ENCODE measurements at places on chromosomes 6 and 20.

GRCh38 chr20:35340436-35340835, 48.2 kb upstream of the FAM83C start:
- H3K27me3 ChIP-seq, result no peaks in the 10 kb centered on the region
- H3K4me3 ChIP-seq, result no peak overlapping the region
- peaks cover 30% of the 10 kb centered on the region for H3K4me1 ChIP-seq
- no peak for DNase-seq
- peaks cover 2% of the 10 kb centered on the region for H3K36me3 ChIP-seq
- H3K27ac ChIP-seq, result no peak overlapping the region

DNA sequence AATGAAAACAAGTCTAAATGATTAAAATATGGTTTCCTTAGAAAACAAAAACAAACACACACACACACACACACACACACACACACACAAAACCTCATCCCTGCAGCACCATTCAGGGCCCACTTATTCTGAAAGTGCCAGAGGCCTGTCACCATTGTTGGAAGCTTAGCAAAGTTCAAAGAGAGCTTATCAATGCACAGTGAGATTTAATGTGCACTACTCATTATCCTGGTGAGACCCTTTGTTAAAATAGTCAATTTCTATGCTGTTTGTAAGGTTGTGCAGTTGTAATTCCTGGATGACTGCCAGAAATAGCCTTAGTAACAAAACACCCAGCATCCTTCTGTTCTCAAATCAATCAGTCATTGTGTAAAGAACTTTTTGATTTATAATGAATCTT, 482.9 kb downstream of the GRIK2 start:
- H3K4me3 ChIP-seq, result no peak overlapping the region
- no peaks in the 10 kb centered on the region for H3K27me3 ChIP-seq
- no peak overlapping the region for H3K27ac ChIP-seq

DNA sequence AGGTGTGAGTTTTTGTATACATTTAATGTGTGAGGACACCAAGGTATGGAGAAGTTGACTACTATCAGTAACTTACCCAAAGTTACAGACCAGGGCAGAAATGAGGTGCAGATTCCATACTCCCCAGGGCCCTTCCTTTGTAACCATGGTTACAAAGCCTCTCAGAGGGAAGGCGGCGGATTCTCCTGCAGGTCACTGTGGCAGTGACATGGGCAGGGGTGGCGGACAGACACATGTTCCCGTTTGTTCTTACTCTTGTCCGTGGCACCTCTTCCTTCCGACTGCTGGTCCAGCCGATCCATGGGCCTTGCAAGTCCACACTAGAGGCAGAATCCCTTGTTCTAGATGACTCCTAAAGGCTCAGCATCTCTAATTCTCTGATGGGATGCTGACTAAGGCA, 43.0 kb downstream of the PDYN start:
- peaks cover 5% of the 10 kb centered on the region for H3K4me1 ChIP-seq
- no peak overlapping the region for H3K4me3 ChIP-seq
- no peak overlapping the region for H3K27ac ChIP-seq
- no peaks in the 10 kb centered on the region for H3K27me3 ChIP-seq

GRCh38 chr20:16368645-16369292, 204.5 kb downstream of the KIF16B start:
- H3K4me3 ChIP-seq, result no peak overlapping the region
- no peak for DNase-seq
- H3K27me3 ChIP-seq, result no peaks in the 10 kb centered on the region
- H3K27ac ChIP-seq, result no peak overlapping the region
- no peaks in the 10 kb centered on the region for H3K4me1 ChIP-seq

GRCh38 chr6:27541212-27541932, 68.5 kb upstream of the ZNF184 start:
- no peak overlapping the region for H3K4me3 ChIP-seq
- no peaks in the 10 kb centered on the region for H3K27me3 ChIP-seq
- H3K36me3 ChIP-seq, result no peaks in the 10 kb centered on the region
- DNase-seq, result peak; percentile 71

All from keratinocyte (primary cell).